Psoas muscle (tissue), 8 donors: ENCODE measurements at places on chromosomes 13 and 19. TPM values are rescaled to one million over a fixed set of nuclear protein-coding genes. Genes with fewer than 3 reads are reported as not detected.

GRCh38 chr13:99384468-99384867 is 77.3 kb upstream of the GPR183 start:
- H3K27me3 ChIP-seq, result no peaks in the 10 kb centered on the region
- no peak for DNase-seq
- H3K27ac ChIP-seq, result no peak overlapping the region
- H3K4me3 ChIP-seq, result no peak overlapping the region
- H3K4me1 ChIP-seq, result no peaks in the 10 kb centered on the region
- peaks cover 3% of the 10 kb centered on the region for H3K36me3 ChIP-seq

GRCh38 chr13:40102854-40103253 is 447.4 kb downstream of the COG6 start:
- H3K36me3 ChIP-seq, result no peaks in the 10 kb centered on the region
- no peaks in the 10 kb centered on the region for H3K4me1 ChIP-seq
- no peak for DNase-seq
- H3K27me3 ChIP-seq, result no peaks in the 10 kb centered on the region
- no peak overlapping the region for H3K4me3 ChIP-seq
- H3K27ac ChIP-seq, result no peak overlapping the region

DNA sequence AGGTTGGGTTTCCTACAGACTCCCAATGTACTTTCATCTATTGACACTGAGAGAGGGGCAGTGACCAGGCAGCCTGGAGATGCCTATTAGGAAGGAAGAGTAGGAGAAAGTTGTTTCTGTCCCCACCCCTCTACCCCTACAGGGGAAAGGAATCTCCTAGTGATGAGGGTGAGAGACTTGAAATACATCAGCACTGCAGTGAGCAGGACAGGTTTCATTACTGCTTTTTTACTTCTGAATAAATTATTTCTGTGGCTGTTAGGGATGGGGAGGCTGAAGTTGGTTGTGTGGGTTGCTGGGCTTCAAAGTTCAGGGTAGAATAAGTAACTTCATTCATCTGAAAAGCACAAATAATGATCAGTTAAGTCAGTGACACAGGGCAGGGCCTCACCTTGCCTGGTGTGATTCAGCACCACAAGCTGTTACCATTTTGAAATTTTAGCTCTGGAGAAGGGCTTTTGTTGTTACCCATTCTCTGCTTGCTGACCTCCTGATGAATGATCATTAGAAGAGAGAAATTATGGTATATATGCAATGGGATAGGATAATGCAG is 19.3 kb downstream of the CEACAM1 start:
- no peak overlapping the region for H3K4me3 ChIP-seq
- DNase-seq, result no peak
- H3K27me3 ChIP-seq, result no peaks in the 10 kb centered on the region
- H3K4me1 ChIP-seq, result no peaks in the 10 kb centered on the region

GRCh38 chr13:28245465-28245864 is 107.1 kb downstream of the PAN3 start:
- H3K36me3 ChIP-seq, result no peaks in the 10 kb centered on the region
- H3K4me1 ChIP-seq, result no peaks in the 10 kb centered on the region
- H3K27ac ChIP-seq, result no peak overlapping the region
- DNase-seq, result no peak

- no peaks in the 10 kb centered on the region for H3K27me3 ChIP-seq
- DNase-seq, result no peak
- peaks cover 3% of the 10 kb centered on the region for H3K4me1 ChIP-seq
- no peak overlapping the region for H3K27ac ChIP-seq
Measured at GRCh38 chr19:10829967-10830366, 6.0 kb downstream of the TMED1 start.

DNA sequence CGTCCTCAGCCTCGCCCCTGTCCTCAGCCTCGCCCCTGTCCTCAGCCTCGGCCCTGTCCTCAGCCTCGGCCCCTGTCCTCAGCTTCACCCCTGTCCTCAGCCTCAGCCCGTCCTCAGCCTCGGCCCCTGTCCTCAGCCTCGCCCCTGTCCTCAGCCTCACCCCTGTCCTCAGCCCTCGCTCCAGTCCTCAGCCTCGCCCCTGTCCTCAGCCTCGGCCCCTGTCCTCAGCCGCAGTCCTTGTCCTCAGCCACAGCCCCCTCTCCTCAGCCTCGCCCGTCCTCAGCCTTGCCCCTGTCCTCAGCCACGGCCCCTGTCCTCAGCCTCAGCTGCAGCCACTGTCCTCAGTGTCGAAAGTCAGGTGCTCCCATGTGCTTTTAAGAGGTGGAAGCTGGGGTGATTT is 10.5 kb downstream of the C13orf46 start:
- no peaks in the 10 kb centered on the region for H3K27me3 ChIP-seq
- no peaks in the 10 kb centered on the region for H3K4me1 ChIP-seq
- H3K27ac ChIP-seq, result no peak overlapping the region
- peak; percentile 34 for DNase-seq

DNA sequence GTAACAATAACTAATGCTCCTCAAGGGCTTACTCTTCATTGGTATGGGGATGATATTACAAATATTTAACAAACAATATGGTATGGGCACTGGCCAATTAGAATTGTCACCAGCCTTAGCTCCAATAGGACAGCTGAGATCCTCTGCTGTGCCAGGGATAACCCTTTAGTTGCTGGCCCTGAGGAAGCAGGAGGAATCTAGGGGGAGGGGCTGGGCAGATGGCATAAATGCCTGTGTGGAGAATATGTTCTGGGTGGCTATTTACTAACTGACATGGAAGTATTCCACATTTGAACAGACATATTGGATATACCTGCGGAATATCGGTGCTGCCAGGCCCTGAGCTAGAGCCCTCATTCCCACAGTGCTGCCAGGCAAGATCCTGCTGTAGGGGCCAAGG is 16.6 kb upstream of the LRCH1 start:
- no peak overlapping the region for H3K4me3 ChIP-seq
- no peak overlapping the region for H3K27ac ChIP-seq
- no peaks in the 10 kb centered on the region for H3K27me3 ChIP-seq
- H3K36me3 ChIP-seq, result no peaks in the 10 kb centered on the region
- no peaks in the 10 kb centered on the region for H3K4me1 ChIP-seq

DNA sequence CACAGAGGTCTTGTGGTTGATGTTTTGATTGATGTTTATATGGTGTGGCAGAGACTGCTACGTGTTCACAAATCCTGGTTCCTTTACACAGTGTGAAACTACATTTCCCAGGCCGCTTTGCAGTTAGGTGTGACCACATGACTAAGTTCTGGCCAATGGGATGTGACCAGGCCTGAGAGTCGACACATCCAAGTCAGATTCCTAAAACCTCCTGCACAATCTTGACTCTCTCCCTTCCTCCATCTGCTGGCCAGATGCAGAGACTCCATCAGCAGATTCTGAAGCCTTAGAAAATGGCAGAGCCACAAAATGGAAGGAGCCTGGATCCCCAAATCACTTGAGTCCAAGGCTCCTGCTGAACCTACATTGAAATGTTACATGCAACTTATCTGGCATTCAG is 12.6 kb downstream of the CD37 start:
- no peaks in the 10 kb centered on the region for H3K4me1 ChIP-seq
- no peak overlapping the region for H3K27ac ChIP-seq
- no peak overlapping the region for H3K4me3 ChIP-seq
- H3K27me3 ChIP-seq, result no peaks in the 10 kb centered on the region
- no peak for DNase-seq

DNA sequence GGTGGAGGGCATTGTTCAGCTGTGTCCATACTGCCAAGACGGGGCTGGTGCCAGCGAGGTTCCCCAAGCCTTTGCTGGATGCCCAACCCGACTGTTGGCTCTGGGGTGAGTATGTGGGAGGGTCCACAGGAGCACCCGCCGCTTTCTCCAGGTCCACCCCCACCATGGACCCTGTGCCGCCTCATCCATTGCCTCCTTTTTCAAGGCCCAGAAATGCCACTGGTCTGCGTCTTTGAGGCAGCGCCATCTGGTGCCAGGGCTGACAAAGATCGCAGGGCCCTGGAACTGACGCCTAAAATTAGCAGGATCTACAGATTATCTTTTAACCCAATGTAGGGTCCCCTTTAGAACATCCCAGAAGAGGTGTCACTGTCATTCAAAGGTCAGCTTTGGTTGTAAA is 34.6 kb downstream of the NFIX start:
- peak overlapping the region; percentile 32 for H3K4me3 ChIP-seq
- no peaks in the 10 kb centered on the region for H3K36me3 ChIP-seq
- H3K27ac ChIP-seq, result peak overlapping the region; percentile 99
- H3K27me3 ChIP-seq, result no peaks in the 10 kb centered on the region
- H3K4me1 ChIP-seq, result peaks cover 96% of the 10 kb centered on the region
- peak; percentile 76 for DNase-seq

GRCh38 chr19:48147597-48148175 is 22.5 kb downstream of the LIG1 start:
- DNase-seq, result no peak
- no peaks in the 10 kb centered on the region for H3K36me3 ChIP-seq

- no peak for DNase-seq
- no peaks in the 10 kb centered on the region for H3K36me3 ChIP-seq
- no peaks in the 10 kb centered on the region for H3K27me3 ChIP-seq
- no peak overlapping the region for H3K4me3 ChIP-seq
- H3K4me1 ChIP-seq, result no peaks in the 10 kb centered on the region
- no peak overlapping the region for H3K27ac ChIP-seq
Measured at GRCh38 chr19:19835560-19836038, 14.0 kb upstream of the ZNF506 start.

GRCh38 chr13:20446405-20446804 is 79.3 kb downstream of the CRYL1 start:
- no peak overlapping the region for H3K4me3 ChIP-seq
- no peaks in the 10 kb centered on the region for H3K27me3 ChIP-seq
- no peak overlapping the region for H3K27ac ChIP-seq
- H3K36me3 ChIP-seq, result no peaks in the 10 kb centered on the region
- no peaks in the 10 kb centered on the region for H3K4me1 ChIP-seq

- peak; percentile 17 for DNase-seq
- H3K27me3 ChIP-seq, result no peaks in the 10 kb centered on the region
- H3K4me3 ChIP-seq, result no peak overlapping the region
- H3K36me3 ChIP-seq, result no peaks in the 10 kb centered on the region
Measured at GRCh38 chr13:72643311-72643989, 84.0 kb downstream of the MZT1 start.

GRCh38 chr13:94344126-94344818 is 135.2 kb downstream of the DCT start:
- no peak overlapping the region for H3K4me3 ChIP-seq
- no peaks in the 10 kb centered on the region for H3K36me3 ChIP-seq
- DNase-seq, result no peak
- H3K27me3 ChIP-seq, result no peaks in the 10 kb centered on the region

Gene TNPO2
- total RNA-seq, result 48.1 TPM

Gene SIAH3
- 0.02 TPM for total RNA-seq

Gene FUT2
- not detected for total RNA-seq

Gene EDNRB
- total RNA-seq, result 7.9 TPM
